ENCODE measurements at places on chromosomes 13 and 19. TPM values are rescaled to one million over a fixed set of nuclear protein-coding genes. Genes with fewer than 3 reads are reported as not detected.

NPAS1 gene
- 0.44 TPM for total RNA-seq

ZNF99 gene
- not detected for total RNA-seq

CCNE1 gene
- 13.3 TPM for total RNA-seq

SIX5 gene
- 5.4 TPM for total RNA-seq

SIGLEC14 gene
- not detected for total RNA-seq

ZNF723 gene
- total RNA-seq = not detected

RAP2A gene
- total RNA-seq = 21.9 TPM

TEX101 gene
- not detected for total RNA-seq

SCAF1 gene
- 29.0 TPM for total RNA-seq

FAM83E gene
- total RNA-seq = 0.67 TPM

CPT1C gene
- 3.6 TPM for total RNA-seq

SMAD9 gene
- total RNA-seq = 0.34 TPM

ZNF471 gene
- total RNA-seq = 1.4 TPM

DAPK3 gene
- total RNA-seq = 61.9 TPM

ZNF491 gene
- total RNA-seq = 0.49 TPM

ZNF90 gene
- 6.1 TPM for total RNA-seq
